ENCODE measurements at places on chromosomes 1 and 21.

DNA sequence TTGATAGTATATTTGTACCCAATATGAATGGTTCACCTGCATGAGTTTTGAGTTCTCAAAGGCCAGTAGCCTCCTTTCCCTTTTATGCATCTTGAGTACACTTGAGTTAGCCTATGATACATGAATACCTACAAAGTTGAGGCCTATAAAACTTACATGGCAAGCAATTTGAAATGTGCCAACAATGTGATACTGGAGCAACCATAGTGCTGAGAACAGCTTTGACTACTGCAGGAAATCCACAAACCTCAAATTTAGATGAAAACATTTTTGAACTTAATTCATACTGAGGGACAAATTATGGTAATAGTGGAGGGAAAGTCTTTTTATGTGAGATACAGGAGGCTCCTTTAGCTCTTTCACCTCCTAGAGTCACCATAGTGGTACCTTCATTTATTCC is 37.4 kb downstream of the LEPR start:
- no peak for DNase-seq

DNA sequence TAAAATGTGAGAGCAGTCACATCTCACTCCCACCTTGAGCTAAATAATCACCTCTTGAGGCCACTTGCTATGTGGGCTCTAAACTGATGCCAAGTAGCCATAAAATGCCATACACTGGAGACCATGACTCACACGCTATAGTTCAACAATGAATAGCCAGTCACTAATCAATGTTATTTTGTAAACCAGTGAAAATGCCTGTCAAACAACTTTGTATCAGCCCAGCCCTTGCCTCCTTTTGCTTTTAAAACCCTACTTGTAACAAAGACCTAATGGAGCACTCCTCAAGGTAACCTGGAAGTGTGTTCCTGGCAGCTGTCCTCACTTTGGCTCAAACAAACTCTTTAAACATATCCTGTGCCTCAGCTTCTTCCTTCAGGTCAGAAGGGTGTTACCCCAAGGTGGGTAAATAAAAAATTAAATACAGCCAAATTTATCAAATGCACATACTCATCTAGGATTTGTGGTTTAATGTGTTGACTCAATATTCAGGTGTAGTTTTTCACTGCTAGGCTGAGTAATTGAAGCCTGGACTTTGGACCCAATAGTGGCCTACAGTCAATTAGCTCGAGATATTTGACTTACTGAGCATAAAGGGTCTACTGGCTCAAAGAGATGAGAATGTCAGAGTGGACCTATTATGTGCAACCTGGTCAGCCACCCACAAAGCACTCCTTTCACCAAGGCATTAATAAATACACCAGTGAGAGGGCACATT is 154.3 kb downstream of the COQ8A start:
- no peak for DNase-seq

- DNase-seq: no peak
These were observed 75.5 kb upstream of the GPR88 start for GRCh38 chr1:100462326-100463025.

GRCh38 chr1:175390081-175390481 is 197.5 kb upstream of the KIAA0040 start:
- no peak for DNase-seq

- DNase-seq: no peak
These were observed 125.4 kb upstream of the DAB1 start for GRCh38 chr1:57549300-57549699.

- no peak for DNase-seq
These were observed 153.5 kb downstream of the RERE start for GRCh38 chr1:8663915-8664329.

DNA sequence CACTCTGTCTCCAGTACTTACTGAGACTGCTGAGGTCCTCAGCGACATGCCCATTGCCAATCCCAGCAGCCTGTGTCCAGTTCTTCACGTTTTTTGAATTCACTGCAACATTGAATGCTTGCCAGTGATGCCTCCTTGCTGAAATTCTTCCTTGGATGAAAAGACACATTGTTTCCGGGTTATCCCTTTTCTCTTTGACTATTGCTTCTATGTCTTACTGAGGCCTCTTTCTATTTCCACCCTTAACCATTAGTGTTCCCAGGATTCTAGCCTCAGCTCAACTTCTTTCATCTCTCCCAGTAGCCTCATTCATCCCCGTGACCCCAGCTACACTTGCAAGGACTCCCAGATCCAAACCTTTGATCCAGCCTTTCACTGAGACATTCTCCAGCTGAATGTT is 46.5 kb upstream of the KIF26B start:
- DNase-seq: no peak

DNA sequence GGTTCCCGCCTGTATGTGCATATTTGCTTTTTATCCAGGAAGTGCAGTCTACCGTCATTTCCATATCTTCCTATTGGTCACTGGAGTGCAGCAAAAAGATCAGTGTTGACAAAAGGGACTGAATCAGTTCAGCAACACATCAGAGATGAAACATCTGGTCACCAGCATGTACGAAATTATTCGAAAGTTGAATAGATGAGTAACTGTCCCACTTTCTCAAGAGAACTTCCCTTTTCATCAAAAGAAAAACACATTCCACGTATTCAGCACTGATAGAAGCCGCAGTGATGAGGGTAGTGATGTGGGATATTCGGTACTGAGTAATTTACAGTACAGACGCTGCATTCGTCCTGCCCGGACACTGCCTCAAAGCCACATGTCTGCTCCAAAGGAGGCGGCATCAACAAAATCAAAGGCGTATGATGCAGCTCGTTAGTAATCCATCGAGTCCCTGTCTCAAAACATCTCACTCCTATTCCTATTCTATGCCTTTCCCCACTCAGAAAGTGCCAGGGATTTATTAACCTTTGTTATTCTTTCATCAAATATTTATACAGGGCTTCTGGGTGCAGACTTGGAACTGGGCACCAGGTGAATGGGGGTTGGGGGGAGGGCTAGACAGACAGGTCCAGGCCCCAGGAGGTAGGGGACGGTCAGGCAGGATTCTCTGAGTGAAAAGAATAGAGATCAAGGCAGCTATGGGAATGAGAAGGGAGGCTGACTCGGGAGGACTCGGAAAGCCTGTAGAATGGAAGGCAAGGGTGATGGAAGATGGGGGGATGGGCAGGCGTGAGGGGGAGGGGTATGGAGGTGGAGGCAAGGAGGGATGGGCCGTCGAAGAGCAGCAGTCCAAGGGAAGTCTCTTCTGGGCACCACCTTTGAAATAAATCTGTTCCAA is 79.5 kb upstream of the SLC45A1 start:
- no peak for DNase-seq

- DNase-seq: no peak
These were observed 16.6 kb downstream of the SMIM12 start for GRCh38 chr1:34842952-34843371.

- no peak for DNase-seq
These were observed 83.4 kb downstream of the ATF6 start for GRCh38 chr1:161849518-161849917.

DNA sequence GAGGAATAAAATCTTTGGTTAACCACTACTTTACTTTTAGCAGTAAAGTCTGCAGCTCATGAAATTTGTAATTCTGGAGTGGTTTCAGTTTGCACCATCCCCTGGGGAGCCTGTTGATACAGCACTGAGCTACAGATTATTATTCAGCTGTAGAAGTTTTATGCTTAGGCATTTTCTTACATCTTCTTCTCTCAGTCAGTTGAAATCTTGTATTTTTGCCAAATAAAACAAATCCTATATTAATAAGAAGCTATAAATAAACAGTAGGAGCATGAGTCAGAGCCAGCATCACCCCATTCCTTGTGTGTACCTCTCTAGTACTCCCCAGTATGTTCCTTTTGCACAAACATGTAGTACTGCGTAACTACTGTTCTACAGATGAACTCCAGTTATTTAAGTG is 118.9 kb downstream of the ATF6 start:
- no peak for DNase-seq

DNA sequence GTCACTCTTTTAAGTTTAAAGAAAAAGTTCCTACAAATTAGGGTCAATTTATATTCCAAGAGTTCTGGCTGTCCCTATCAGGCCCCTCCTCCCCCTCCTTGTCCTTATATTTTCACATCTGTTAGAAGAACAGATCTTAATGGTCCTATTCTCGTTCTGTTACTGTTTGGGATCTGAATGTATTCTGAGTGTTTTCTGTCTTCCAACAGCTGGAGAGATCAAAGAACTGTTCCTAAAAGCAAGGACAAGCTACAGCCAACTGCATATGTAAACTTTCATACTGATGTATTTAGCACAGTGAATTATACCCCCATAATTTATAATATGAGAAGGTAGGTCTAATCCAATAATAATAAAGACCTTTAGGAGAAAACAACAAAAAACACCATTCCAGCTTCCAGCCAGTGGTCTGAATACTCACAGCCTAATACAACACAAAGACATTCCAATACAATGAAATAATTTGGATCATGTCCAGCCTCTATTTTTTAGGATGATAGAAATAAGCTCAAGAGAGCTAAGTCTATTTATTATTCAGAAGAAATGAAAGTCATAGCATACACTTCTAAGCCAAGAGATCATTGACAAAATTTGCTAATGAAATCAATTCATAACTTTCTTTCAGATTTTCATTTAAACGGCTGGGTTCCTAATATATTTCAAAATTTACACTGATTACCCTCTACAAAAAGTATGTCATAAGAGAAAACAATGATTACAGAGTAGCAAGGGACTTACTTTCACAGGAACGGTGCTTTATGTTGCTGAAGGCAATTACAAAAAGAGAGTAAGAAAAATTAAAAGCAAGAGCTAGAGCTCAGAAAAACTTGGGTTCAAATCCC is 25.3 kb downstream of the WLS start:
- DNase-seq: no peak

DNA sequence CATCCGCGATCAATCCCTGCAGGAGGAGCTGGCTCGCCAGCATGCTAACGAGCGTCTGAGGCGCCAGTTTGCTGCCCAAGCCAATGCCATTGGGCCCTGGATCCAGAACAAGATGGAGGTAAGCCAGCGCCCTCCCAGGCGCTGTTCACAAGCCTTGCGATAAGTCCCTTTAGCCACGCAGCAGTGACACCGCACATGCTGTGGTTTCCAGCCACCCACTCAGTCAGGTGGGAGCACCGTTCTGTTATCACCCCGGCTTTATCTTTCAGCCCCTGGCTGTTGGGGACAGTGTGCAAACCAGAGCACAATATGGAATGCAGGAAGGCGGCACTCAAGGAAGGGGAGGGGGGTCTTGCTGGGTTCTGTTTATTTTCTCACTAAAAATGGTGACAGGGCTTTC is 41.1 kb upstream of the MTR start:
- no peak for DNase-seq

Measured in stimulated activated CD8-positive, alpha-beta memory T cell treated with anti-CD3 and anti-CD28 coated beads, Interleukin-4, amount 100 ng/mL, for 24 hours (primary cell).